ENCODE measurements at places on chromosomes 2 and 18.

GRCh38 chr2:184599054-184599871, 934 bp downstream of the ZNF804A start:
- DNase-seq = no peak

DNA sequence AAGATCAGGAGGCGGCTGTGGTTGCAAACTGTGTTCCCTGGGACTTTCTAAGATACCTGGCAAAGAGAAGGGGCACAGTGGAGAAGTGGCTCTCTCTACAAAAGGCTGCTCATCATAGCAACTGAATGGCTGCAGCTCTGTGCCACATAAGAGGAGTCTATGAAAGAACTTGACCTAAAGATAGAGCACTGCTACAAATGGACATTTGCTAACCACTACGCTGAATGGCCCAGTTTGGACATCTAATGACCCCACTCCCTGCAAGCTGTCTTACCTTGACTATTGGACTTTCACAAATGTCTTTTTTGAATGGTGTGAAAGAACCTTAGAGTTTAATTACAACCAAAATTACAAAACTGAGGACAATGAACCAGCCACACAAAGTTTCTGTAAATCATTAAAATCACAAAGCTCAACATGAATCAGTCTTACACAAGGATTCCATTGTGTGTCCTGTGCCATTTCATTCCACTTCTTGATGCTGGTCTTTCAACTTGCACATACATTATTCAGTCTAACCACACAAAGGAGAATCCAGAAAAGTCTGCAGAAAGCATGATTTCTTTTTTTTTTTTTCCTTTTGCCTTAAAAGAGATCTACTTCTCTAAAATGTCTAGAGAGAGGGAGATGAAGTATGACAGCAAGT, 154.0 kb downstream of the LAMA1 start:
- no peak for DNase-seq

DNA sequence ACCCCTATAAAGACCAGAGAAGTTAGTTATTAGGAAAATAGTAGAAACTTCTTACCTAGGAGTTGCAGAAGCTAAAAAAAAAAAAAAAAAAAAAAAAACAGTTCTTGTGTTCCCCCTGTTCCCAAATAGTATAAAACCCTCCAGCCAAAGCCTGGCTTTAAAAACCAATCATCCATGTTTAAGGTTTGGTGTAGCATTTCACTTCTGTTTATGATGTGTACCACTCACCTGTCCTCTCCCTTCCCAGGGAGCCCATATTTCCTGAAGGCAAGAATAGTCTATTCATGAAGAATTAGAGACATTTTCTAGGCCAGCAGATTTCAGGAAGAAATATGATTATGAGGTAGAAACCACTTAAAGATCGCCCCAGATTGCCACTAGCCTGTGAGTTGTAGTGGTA, 273.6 kb downstream of the SETBP1 start:
- DNase-seq = no peak

DNA sequence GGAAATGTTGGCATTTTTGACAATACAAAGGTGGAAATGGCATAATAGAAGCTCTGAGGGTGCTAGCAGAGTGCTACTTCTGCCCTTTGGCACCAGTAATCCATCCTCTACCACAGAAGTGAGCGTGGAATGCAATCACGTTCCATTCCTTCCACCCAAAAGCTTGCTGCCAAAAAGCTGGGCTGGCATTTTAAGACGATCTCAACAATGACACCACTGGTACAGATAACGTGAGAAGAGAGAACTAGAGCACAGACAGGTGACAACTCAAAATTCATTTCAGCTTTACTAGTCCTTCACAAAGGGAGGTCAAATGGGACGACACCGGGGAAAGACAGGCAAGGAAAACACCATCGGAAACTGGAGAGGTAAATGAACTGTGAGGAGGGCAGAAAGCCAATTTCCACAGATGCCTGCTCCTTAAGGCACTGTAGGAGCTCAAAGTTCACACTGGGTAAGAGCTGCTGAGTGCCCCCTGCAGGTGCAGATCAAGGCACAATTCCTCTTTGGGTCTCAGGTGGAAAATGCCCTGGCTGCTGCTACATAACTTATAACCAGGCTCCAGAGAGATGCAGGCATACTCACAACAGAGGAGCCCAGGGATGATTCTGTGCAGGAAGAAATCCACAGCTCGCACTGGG, 50.7 kb upstream of the RNU4ATAC start:
- DNase-seq = peak; percentile 36

DNA sequence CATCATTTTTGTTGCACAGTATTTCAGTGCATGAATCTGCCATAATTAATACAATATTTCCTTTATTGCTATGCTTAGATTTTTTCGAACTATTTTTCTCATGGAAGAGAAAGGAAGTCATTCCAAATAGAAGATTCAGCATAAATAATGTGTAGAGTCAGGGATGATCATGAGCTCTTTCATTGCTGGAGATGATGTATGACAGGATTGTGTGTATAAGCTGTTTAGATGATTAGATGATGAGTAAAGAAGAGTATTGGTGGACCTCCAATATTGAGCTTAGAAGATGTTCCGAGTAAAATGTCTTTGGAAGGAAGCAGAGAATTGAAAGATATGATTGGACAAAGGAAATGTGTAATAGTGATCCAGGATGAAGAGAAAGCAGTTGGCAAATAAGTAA, 364.5 kb downstream of the PARD3B start:
- DNase-seq = no peak

- peak; percentile 59 for DNase-seq
These were observed 62.9 kb downstream of the MTHFD2 start for GRCh38 chr2:74261204-74261864.

DNA sequence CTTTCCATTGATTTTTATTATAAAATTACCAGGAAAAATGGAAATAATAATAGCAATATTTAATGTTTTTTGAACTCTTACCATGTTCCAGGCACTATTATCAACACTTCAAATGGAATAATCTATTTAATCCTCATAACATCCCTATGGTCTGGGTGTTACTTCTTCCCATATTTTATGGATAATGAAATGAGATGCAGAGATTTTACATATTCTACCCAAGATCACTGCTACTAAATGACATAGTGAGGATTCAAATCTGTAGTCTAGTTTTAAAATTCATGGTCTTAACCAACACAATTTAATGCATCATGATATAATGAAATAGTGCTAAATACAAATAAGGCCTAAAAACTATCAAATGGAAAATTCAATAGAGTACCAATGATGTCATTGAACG, 70.4 kb upstream of the COL3A1 start:
- DNase-seq = no peak

GRCh38 chr18:45243340-45244110, 371.8 kb upstream of the SLC14A2 start:
- DNase-seq = peak; percentile 79

DNA sequence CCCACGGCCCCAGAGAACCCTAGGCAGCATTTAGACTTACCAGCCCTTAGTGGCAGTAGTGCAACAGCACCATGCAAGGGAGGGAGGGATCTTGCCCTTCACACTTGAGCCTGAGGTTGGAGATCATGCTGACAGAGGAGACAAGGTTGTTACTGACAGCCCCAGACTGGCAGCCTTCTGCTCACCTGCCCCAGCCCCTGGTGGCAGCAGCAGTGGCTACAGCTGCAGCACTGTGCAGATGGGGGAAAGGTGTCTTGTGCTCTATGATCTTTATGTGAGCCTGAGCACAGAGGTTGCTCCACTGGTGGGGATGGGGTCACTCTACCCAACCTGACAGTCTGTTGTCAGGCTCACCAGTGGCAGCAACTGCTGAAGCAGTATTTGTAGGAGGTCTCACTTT, 501.2 kb upstream of the LRRTM4 start:
- no peak for DNase-seq

GRCh38 chr2:181607629-181608590, 49.0 kb downstream of the CERKL start:
- DNase-seq = no peak

DNA sequence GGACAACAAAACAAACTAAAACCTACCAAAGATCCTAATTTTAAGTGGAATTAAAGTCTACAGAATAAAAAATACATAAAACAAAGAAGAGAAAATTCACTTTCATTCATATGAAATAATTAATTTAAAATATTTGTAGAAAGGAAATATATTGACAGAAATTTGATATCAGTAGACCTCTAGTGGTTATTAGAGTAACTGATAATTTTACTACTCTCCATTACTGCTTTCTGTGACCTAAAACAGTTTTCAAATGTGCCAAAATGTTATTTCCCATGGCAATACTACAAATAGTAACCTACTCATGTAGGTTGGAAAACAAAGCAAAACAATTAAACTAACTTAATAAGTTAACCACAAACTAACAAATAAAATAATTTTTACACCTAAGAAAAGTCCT, 147.1 kb downstream of the NOL4 start:
- DNase-seq = no peak

- DNase-seq = no peak
These were observed 284.3 kb upstream of the LRATD1 start for GRCh38 chr2:14348247-14348646.

- no peak for DNase-seq
These were observed 5.1 kb upstream of the EML4 start for GRCh38 chr2:42164046-42164445.

DNA sequence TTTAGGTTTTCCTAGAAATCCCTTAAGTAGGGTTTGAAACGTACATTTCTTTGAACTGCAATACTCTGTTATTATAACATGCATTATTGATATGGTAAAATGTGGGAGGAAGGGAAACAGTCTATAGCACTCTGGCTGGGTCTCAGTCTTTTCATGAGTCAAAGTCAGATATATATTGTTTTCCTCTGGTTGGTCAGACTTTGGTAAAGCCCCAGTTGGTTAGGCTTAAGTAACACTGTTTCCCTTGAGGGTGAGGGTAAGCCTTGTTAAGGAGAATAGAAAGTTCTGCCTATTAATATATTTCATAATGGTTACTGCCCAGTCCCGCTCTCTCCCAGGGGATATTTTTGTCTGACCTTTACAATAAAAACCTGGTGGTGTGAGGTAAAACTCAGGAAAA, 44.7 kb upstream of the TNP1 start:
- DNase-seq = no peak

- no peak for DNase-seq
These were observed 15.5 kb upstream of the ITGA4 start for GRCh38 chr2:181441670-181442069.

GRCh38 chr2:165406173-165406572, 63.3 kb upstream of the CSRNP3 start:
- DNase-seq = peak; percentile 36

DNA sequence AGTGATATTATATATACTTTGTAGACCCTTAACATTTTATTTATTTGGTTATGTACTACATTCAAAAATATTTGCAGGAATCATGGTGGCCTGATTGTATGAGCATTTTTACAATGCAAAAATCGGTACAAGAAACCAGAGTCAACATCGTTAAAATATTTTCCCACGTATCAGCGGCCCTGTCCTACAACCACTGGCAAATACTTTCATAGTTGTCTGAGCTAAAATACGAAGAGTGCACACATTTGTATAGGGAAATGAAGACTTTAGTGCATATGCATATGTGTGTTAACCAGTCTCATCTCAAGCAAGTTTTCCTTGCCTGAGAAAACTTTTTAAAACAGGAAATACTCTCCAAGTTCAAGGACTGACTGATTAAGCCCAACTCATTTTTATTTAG, 35.9 kb downstream of the CCDC102B start:
- DNase-seq = peak; percentile 95

DNA sequence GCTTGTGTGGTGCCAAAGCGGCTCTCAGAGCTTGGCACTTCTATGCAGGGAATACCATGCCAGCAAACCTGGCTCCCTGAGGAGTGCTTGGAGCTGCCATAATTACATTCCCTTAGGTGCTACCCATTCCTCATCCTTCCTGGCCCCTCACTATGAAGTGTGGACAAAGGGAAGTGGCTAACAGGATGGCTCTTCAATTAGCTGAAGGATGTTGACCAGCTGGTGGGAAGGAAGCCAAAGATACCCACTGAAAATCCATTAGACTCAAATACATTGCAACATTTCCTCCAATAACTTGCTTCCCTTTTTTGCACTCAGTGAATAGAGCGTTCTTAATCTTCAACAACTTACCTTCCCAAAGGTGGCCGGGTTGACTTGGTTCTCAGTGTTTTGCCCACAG, 8.5 kb downstream of the RFX8 start:
- DNase-seq = no peak

DNA sequence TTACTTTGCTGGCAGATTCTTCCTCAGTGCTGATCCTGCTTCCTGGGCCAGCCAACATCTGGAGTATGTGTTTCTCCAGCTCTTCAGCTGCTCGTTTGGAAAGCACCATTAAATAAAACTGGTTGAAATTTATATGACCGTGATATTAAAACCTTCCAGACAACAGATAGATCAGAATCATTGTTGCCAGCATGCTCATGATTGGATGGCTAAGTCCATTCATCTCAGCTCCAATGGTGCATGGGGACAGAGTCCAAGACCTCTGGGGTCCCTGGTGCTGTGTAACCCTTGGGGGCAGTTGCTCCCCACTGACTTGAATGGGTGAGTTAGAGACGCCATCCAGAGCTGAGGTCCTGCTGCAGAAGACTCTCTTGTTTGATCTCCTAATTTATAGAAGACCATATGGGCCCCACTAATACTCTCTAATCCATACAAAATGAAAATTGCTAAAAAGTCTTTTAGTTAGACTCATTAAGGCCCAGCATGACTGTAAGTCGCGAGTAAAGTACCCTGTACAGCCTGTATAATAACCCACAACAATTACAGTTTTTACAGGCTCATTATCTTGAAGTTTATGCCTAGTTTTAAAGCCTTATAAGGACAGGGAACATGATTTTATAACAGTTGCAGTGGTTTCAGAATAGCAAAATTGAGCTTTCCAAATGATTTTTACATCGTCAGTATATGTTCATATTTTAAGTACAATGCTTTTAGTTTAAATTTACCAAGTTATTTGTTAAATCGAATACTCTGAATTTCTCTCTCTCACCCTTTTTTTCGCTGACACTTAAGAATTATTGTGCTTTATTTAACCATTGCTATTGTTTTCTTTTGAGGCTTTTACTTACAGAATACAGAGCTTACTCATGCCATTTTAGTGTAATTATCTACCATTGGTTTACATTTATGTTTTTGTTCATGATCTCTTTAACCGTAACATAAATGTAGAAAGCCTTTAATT, 60.0 kb downstream of the CABLES1 start:
- no peak for DNase-seq

- DNase-seq = peak; percentile 94
These were observed 201.1 kb upstream of the FBXO11 start for GRCh38 chr2:48107326-48107925.

GRCh38 chr2:237791977-237792727, 6.4 kb upstream of the RBM44 start:
- DNase-seq = peak; percentile 33

DNA sequence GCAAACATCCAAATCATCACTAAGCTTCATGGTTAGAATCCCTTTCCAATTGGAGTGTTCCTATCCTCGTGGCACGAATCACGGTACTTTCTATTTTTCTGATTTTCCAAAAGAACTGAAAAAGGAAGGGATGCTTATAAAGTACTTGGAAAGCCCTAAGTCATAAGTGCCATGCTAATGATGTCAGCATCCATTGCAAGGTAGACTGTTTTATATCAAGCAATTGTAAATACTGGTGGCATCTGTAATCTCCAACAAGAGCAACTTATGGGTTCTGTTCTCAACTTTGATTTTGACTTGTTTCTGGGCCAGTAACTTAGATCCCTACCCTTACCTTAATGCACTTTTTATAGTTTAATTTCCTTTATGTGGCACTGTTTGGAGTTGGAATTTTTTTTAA, 619.5 kb downstream of the BCL11A start:
- DNase-seq = no peak

- DNase-seq = no peak
These were observed 34.8 kb upstream of the RBM44 start for GRCh38 chr2:237763812-237764211.

GRCh38 chr2:225995796-225996461, 596.4 kb downstream of the NYAP2 start:
- peak; percentile 63 for DNase-seq

Data from EH (cell line).